Stimulated activated naive CD4-positive, alpha-beta T cell (primary cell): ENCODE measurements at places on chromosomes 1 and 21.
A peak's percentile ranks its signal among the peaks of the same experiment; 100 is the strongest.

DNA sequence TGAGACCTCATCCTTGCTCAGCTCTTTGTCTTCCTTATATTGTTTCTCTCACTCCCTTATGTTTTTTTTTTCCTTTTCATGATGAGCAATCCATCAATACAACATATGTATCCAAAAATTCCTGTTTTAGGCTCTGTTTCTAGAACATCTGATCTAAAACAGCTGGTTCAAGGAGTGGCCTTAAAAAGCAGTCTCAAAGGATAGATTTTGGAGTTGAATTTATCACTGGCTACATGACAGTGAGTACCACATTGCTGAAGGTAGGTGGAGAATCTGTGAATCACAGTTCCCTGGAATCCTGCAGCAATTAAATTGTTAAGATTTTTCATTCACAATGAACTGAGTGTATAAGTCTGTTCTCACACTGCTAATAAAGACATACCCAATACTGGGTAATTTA, 155.8 kb upstream of the ADAMTS5 start:
- DNase-seq = no peak

- peak; percentile 75 for DNase-seq
Measured at GRCh38 chr1:31815752-31816500, at the start of gene SPOCD1. TSS of gene SPOCD1 (minus strand) at chr1:31816022. CDS start at chr1:31815333, 689 bp downstream.

- no peak for DNase-seq
Measured at GRCh38 chr1:81142099-81142826, 658.5 kb upstream of the ADGRL2 start.

- DNase-seq = no peak
Measured at GRCh38 chr1:10429868-10430215, 391 bp upstream of the CENPS start.

- no peak for DNase-seq
Measured at GRCh38 chr1:44812822-44813543, 4.7 kb downstream of the BTBD19 start.

DNA sequence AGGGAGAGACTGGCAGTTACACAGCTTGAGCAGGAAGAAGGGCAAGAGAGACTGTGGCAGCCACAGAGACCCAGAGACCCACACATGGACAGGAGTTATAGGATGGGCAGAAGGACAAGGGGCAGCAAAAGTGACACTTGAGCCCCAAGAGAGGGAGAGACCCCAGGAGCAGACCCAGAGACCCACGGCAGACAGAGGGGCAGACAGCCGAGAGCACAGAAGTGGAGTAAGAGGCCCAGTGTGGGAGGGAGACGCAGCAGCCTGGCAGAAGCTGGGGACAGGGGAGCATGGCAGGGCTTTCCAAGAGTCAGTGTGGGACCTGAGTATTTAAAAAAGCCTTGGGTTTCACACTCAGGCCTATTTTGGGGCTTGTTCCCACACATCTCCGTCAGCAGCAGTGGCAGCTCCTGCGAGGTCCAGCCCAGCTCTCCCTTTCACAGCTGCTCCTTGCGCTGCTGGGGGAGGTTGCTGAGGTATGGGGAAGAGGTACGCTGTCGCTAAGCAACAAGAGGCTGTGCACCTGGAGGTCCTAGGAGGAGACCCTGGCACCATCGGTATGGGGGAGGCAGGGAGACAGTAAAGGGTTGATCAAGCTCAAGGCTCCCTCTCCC, 9.0 kb upstream of the MEF2D start:
- no peak for DNase-seq

DNA sequence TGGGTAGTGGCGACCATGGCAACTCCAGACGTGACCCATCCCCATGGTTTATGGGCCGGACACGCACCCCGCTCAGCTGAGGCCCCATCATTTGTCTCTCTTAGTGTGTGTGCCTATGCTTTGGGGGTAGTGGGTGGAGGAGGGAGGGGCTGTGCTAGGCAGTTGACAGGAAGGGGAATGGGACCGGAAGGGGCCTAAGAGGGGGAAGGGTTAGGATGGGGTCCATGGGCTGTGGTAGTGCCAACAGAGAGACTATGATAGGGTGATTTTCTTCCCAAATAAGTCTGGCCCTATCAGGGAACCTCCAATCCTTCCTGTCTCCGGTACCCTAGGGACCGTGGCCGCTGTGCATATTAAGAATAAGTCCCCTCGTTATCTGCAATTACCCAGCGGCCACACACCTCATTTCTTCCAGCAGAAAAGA, 9.9 kb downstream of the DMAP1 start:
- DNase-seq = no peak

DNA sequence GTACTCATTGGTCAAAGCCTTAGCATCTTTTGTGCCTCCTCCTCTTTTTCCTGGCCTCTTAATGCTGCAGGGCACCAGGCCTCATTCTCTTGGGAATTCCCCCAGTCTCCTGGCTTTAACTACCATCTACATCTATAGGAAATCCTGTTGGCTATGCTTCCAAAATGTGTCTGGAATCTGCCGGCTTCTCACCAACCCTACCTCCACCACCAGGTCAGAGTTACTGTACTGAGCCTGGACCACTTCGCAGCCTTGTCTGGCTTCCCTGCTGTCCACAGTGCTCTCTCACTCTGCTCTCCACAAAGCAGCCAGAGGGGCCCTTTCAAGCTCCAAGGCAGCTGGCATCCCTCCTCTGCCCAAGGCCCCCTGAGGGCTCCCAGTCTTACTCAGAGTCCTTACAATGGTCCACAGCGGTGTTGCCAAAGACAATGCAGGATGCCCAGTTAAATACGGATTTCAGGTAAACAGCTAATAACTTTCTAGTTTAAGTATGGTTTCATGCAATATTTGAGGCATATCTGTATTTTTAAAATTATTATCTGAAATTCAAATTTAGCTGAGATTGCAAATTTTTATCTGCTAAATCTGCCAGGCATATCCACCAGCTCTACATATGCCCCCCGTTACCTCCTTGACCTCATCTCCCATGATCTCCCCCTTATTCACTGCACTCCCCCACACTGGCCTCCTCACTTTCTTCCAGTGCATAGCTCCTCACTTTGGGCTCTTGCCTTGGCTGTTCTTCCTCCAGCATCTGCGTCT, 34.5 kb upstream of the FAM163A start:
- no peak for DNase-seq

DNA sequence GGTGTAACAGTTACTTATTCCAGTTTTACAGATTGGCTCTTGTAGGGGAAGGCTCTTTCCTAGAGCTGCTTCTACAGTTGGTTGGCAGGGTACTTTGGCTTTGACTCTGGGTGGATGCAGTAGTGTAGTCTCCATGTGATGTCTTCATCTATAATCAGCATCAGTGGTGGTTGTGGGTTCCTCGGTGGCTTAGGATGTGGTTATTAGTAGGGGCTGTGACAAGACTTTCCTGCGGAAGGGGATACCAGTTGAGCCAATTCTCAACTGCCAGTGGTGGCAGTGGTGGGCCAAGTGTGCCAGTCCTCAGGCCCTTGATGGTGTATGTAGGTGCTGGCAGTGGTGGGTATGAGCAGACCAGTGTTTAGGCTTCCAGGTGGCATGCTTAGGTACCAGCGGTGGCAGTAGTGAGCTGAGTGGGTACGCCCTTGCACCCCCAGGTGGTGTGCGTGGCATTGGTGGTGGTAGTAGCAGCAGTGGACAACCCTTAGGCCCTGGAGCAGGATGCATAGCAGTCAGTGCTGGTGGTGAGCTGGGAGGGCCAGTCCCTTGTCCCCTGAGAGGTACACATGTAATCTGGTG, 27.2 kb upstream of the KLF18 start:
- no peak for DNase-seq

DNA sequence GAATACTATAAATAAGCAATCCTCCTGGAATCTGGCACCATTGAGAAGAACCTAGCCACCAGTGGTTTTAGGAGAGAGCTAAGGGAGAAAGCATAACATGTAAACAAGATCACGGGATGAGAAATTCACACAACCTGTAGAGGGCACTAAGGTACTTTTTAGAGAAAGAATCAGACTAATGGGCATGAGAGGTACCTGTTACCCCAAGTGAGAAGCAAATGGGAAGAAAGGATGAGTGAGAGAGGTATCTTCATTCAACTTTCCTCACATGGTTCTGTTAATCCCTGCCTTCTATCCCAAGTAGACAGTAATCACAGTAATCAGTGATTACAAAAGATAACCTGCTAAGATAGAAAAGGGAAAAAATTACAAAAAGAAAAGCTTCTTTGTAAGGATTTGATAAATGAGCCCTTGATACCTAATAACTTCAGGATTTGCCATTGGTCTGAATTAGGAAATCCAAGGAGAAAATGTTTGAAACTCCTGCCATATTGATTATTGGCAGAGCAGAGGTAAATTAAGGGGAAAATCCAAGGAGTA, 251.1 kb upstream of the ADGRL2 start:
- DNase-seq = no peak
